ENCODE measurements at places on chromosomes 6 and 20.

GRCh38 chr6:98787435-98787834 lies 46.9 kb upstream of the POU3F2 start:
- DNase-seq: no peak

GRCh38 chr20:41670631-41671030 lies 52.5 kb upstream of the CHD6 start:
- no peak for DNase-seq

- DNase-seq: no peak
Measured at GRCh38 chr6:123295672-123296071, 299.6 kb downstream of the CLVS2 start.

DNA sequence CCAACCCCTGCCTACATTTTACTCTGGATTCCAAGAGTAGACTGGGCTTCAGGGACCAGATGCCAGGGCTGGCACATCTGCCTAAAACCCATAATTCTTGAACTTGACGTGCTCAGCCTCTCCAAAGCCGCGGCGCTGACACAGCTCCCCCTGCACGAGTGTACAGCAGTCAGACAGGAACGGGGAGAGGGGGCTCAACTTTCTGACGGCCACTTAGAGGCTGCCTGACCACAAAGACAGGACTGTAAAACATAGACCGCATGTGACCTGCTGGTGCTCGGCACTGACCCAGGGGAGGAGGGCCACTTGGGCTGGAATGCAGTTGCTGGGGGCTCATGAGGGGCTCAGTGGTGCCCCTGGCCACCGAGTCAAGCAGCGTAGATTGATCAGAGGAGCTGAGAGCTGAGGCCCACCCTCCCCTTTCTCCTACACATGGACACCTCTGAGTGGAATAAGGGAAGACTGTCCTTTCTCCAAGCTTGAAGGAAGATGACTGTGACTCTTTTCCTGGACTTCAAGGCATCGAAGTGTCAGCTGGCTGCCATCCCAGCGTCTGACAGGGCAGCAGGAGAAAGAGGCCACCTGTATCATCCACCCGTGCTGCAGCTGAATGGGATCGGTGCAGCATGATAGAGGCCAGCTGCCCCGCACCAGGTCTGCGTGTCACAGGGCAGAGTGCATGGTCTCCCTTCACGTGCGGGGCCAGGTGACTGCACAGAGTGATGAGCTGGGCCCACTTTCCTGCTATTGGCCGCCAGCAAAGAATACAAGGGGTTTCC lies 171.3 kb upstream of the AGPAT4 start:
- DNase-seq: no peak

DNA sequence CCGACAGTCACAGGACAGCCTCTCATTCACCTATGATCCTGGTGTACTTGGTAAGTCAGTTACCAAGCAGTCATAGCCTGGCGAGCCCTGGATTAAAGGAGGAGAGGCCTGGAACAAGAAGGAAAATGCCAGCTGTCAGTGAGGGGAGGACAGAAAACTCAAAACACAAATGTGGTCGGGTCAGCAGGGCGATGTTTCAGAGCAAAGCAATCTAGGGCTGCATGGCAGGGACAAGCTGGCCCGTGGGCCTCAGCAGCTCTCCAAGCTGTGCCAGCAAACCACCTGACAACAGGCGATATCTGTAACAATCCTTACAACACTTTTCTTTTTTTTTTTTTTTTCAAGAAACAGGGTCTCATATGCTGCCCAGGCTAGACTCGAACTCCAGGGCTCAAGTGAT lies 40.3 kb downstream of the MGME1 start:
- DNase-seq: no peak

- no peak for DNase-seq
Measured at GRCh38 chr6:25253351-25253750, 25.8 kb upstream of the CARMIL1 start.

DNA sequence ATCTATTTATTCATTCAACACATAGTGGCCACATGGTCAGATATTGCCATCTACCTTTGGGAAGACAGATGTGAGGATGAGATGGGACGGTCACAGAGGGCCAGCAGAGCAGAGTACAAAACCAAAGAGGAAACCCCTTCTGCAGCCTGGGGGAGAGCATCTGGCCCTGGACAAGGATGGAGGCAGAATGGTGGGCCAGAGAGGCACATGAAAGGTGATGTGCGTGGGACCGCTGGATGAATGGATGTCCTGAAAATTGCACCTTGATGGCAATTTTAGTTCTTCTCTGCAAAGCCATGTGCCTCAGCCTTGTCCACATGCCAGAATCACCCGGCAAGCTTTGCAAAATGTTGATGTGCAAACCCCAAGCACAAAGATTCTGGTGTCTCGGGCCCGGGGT lies 77.4 kb upstream of the CD93 start:
- no peak for DNase-seq

GRCh38 chr20:13251106-13251903 lies 30.2 kb downstream of the ISM1 start:
- DNase-seq: no peak

DNA sequence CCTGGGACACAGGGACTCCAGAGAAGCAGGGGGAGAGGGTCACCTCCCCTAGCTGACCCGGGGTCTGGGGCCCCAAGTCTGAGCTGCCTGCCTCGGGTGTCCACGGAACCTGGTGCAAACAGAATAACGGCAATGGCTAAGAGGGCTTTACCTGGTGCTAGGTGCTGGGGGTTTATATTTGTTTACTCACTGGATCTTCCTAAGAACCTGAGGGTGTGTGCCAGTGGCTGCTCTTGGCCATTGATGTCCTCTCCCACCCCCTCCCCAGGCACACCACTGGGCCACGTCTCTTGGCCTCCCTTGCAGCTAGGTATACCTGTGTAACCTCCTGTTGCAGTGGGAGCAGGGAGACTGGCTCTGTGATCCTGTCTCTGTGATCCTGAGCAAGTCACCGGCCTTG lies 157.9 kb upstream of the MLN start:
- DNase-seq: no peak

All from effector CD4-positive, alpha-beta T cell (primary cell).